Daoy (cell line): ENCODE measurements at places on chromosomes 11 and 22. TPM values are rescaled to one million over a fixed set of nuclear protein-coding genes. Genes with fewer than 3 reads are reported as not detected.
A peak's percentile ranks its signal among the peaks of the same experiment; 100 is the strongest.

- DNase-seq = peak; percentile 58
Observed at GRCh38 chr11:118908901-118909618, 16.7 kb downstream of the BCL9L start.

The PHOX2A gene
- total RNA-seq = not detected in 2 replicates

DNA sequence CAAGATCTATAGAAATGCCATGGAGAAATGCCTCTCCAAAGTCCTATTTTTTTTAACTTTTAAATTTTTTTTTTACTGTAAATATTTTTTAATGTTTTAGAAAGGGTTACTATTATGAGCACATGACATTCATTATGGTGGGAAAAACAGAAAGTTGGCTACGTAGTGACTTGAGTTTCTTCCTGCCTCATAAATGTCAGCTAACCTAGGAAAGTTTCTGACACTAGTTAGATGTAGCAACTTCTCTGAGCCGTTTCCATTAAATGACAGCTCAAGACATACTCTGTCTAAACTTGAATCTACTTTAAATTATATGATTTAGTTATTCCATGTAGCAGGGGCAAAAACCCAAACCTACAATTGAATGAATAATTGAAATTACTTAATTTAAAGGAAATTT is 18.4 kb upstream of the CTSC start:
- no peak for DNase-seq

DNA sequence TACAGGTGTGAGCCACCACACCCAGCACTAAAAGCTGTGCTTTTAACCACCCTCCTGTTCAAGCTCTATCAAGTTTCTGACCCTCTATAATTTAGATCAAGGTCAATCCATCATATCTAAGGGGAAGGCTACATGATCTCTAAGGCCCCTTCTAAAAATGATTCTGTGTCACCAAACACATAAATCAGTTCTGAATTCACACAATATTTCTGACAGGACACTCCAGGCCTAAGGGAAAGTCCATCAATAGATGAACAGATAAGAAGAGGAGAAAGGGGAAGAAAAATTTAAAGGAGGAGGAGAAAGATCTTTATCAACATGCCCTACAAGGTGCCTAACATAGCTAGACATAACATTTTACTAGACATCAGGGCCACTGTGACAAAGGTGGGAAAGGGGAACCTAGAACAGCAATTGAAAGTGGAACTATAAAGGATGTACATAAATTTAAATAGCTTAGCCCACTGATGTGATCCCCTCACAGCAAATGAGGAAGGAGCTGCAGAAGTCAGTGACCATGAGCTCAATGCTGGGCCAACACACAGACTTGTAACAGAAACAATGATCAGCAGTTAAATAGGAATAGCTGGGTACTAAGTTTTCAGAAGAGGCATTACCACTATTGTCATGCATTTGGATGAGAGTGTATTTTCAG is 4.7 kb downstream of the PRCP start:
- DNase-seq = no peak

The P2RX3 gene
- not detected in 2 replicates for total RNA-seq

GRCh38 chr11:44963948-44964347 is 13.3 kb upstream of the TP53I11 start:
- DNase-seq = no peak

GRCh38 chr22:30327864-30328345 is 1.2 kb upstream of the TBC1D10A start:
- no peak for DNase-seq

DNA sequence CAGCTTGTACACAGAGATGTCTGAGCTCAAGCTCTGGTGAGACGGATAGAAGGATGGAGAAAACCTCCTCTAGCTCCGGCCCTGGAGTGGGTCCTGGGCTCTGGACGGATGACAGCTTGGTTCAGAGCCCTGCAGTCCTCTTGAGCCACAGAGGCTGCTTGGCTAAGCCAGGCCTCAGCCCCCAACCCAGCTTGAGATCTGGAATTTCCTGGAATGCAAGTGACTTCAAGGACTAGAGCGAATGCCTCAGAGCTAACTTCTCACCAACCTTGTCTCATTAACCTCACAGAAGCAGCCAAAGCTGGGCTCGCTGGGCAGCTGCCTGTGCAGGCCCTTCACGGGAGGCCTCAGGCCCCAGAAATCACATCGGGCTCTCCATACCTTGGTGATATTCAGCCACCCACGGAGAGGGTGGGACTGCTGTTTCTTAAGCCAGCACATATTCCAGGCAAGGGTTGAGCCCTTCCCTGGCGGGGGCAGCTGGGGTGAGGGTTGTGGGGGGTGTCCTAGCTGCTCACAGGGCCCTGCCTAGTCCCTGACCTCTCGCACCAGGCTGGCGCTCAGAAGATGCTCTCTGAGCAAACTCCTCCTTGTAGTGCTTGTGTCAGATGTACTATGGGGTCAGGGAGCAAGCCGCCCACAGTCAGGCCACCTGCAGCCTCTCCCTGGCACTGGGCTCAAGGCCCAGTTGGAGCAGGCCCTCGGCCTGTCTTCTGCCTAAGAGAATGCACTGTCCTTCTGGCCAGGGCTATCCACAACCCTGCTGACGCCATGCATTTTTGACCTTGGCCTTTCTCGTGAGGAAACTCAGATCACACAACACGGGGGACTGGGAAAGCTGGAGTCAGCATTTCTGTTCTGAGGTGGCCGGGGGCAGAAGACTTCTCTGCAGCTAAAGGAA is 73.6 kb upstream of the TTLL12 start:
- DNase-seq = no peak

The LDHAL6A gene
- 0.11 TPM in 1 of 2 replicates, not detected in the other for total RNA-seq

GRCh38 chr11:69876013-69876412 is 56.8 kb upstream of the FGF3 start:
- DNase-seq = no peak

GRCh38 chr22:23122216-23122957 is 19.4 kb downstream of the RSPH14 start:
- DNase-seq = no peak

- DNase-seq = no peak
Observed at GRCh38 chr11:68575025-68575665, 109.2 kb upstream of the GAL start.

GRCh38 chr22:37940698-37941376 is 12.6 kb downstream of the C22orf23 start:
- no peak for DNase-seq

DNA sequence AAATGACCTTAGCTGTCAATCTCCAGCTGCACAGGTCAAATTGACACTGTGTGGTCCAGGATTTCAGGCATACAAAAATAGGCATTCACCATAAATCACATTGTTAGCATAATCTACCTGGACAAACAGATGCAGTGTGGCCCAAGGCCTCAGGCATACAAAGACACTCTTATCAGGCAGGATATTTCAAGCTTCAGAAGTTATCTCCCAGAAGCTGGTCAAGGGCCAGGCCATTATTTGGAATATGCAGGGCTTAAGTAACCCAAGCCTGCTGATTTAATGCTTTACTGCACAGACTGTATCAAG is 25.5 kb upstream of the HORMAD2 start:
- no peak for DNase-seq

DNA sequence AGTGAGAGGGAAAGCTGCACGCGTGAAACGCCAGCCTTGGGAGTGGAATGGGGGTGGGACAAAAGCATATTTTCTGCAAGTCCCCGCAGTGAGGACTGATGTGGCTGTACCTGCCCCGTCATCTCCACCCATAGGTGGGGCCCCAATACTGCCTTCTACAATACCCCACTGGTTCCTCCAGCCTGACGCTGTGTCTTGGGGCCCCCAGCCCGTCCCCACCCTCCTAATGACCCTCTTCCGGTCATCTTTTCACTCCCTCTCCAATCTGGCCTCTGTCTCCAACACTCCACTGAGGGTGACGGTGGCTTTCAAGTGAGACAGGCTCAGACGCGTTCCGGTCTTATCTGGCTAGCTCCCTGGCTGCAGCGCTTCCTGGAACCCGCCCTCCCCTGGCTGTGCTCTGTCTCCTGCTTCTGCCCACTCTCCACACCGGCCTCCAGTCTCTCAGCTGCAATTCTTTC is 104.2 kb downstream of the MICAL3 start:
- DNase-seq = peak; percentile 61

- no peak for DNase-seq
Observed at GRCh38 chr11:87878373-87878825, 296.8 kb downstream of the RAB38 start.

The CCDC117 gene
- 32.5 and 33.2 TPM in 2 replicates for total RNA-seq

- no peak for DNase-seq
Observed at GRCh38 chr11:69387409-69387885, 93.5 kb downstream of the MYEOV start.
